ENCODE measurements at places on chromosomes 4 and X. TPM values are rescaled to one million over a fixed set of nuclear protein-coding genes. Genes with fewer than 3 reads are reported as not detected.

Gene USP26
- not detected for polyA plus RNA-seq

Gene MSX1
- 9.2 TPM for polyA plus RNA-seq

Gene CORIN
- 0.07 TPM for polyA plus RNA-seq

Gene BTC
- polyA plus RNA-seq, result 0.04 TPM

Gene THAP9
- polyA plus RNA-seq, result 0.99 TPM

Gene CFI
- polyA plus RNA-seq, result 6.5 TPM

Gene GUCY1B1
- 1.7 TPM for polyA plus RNA-seq

Gene HPGDS
- not detected for polyA plus RNA-seq

Gene EPHA5
- polyA plus RNA-seq, result 0.25 TPM

Gene PPP1R2C
- not detected for polyA plus RNA-seq

Gene ZCCHC12
- polyA plus RNA-seq, result 0.10 TPM

DNA sequence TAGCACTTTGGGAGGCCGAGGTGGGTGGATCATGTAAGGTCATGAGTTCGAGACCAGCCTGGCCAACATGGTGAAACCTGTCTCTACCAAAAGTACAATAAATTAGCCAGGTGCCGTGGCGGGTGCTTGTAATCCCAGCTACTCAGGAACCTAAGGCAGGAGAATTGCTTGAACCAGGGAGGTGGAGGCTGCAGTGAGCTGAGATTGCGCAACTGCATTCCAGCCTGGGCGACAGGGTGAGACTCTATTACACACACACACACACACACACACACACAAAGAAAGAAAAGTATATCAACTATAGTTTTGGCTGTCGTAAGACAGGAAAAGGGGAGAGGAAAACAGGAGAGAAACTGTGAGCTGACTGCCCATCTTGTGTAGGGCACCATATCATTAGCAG lies 171.7 kb downstream of the ADAMTS3 start:
- DNase-seq, result no peak

- DNase-seq, result no peak
Measured at GRCh38 chr4:105714071-105714521, 5.5 kb downstream of the GSTCD start.

DNA sequence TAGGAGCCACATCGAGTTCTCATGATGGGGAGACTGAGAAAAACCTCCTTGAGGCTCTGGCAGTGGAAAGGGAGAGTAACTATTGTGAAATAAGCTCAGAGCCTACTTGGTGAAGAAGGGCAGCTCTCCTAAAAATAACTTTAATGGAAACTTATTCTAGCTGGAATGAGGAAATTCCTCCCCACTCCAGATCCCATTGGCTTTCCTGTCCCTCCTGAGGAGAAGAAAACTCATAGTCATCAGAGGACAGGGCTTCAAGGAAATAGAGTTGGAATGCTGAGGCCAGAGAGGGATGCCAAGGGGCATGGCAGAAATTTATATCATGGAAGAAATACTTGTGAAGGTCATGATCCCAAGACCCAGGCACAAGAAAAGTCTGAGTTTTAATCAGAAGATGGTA lies 70.7 kb upstream of the TAPT1 start:
- DNase-seq, result no peak

DNA sequence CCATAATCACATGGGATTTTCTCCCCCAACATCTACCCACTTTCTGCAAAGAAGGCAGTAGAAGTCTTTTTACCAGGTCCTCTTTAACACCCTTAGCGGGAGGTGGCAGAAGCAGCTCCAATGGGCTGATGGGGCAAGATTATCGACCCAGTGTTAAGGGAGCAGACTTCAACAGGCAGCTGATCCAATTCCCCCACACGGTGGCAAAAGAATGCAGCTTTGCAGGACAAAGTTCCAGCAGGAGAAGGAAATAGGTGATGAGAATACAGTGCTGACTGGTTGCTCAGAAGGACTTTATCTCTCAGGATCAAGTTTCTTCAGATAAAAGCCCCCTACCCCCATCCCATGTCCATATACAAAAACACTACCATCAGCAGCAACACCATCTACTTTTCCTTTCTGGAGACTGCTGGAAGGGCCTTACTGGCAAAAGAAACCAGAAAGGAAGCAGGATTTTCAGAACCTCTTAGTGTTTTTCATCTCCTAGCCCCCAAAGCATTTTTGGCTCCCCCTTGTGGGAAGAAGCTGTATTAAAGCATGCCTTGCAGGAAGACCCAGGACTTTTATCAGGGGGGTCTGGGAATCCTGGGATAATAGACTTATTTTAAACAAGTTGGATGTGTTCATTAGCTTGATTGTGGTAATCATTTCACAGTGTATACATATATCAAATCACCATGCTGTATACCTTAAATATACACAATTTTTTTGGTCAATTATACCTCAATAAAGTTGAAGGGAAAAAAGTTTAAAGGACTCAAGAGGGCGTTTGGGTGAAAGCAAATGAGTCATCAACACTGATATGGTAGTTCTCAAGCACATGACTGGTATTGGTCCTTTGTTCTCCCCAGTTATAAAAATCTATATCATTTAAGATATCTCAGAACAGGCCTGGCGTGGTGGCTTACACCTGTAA lies 146.4 kb downstream of the GPC3 start:
- peak; percentile 30 for DNase-seq

DNA sequence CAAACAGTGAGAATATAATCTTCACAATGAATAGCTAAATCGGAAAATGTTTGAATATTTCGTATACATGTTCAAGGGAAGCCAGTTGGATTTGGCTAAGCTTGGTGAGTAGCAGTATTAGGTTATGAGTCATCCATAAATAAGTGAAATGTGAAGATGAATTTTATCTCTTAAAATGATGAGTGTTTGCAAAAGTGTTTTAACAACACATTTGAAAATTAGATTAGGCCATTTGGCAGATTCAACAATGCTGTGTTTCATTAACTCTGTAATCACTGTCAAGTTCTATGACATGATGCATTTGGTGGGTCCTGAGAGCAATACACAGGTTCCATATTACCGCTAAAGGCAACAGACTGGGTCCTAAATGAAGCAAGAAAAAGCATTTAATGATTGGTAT lies 301.9 kb upstream of the PRPS2 start:
- no peak for DNase-seq

- DNase-seq, result no peak
Measured at GRCh38 chr4:104022831-104023230, 303.0 kb upstream of the TACR3 start.

GRCh38 chrX:138704596-138704995 lies 6.9 kb downstream of the FGF13 start:
- no peak for DNase-seq

- DNase-seq, result no peak
Measured at GRCh38 chrX:71052721-71053120, 15.4 kb downstream of the SNX12 start.

- no peak for DNase-seq
Measured at GRCh38 chr4:160193787-160194186, 1090.9 kb downstream of the RAPGEF2 start.

GRCh38 chrX:9794495-9794894 lies 8.3 kb downstream of the SHROOM2 start:
- DNase-seq, result no peak

- no peak for DNase-seq
Measured at GRCh38 chr4:11355226-11355625, 73.5 kb downstream of the HS3ST1 start.

- no peak for DNase-seq
Measured at GRCh38 chrX:40484408-40485091, 96.2 kb upstream of the ATP6AP2 start.

DNA sequence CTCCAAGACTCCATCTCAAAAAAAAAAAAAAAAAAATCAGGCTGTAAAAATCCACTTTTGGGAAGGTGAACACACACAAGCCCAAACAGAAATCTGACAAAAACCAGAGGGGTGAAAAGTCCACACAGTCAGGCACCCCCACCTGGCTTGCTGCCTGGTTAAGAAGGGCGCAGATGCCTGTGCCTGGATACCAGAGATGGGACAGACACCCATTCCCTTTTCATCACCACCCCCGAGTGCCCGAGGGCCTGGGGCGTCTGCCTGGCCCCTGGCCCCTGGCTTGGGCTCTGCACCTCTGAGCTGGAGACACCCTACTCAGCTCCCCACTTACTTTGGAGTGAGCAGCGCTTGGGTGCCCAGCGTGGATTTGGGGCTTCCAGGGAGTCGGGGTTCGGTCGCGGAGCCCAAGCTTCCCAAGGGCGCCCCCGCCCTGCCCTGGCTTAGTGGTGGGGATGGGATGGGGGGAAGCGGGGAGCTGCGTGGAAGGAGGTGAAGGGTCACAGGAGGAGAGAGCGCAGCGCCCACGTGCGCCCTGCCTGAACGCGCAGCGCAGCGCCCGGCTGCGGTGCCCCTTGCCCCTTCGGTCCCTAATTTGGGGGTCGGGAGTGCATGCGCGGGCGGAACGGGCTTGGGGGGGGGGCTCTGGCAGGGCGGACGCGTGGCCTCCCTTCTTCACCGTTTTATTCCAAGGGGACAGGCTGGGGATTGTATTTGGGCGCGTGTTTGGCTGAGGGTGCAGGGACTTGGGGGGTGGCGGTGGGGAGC lies 11.3 kb downstream of the SHOX start:
- DNase-seq, result no peak

- no peak for DNase-seq
Measured at GRCh38 chrX:81336455-81337152, 134.7 kb downstream of the SH3BGRL start.

GRCh38 chr4:24743206-24743605 lies 52.2 kb upstream of the SOD3 start:
- DNase-seq, result no peak

- no peak for DNase-seq
Measured at GRCh38 chr4:95038791-95039190, 281.0 kb downstream of the BMPR1B start.

DNA sequence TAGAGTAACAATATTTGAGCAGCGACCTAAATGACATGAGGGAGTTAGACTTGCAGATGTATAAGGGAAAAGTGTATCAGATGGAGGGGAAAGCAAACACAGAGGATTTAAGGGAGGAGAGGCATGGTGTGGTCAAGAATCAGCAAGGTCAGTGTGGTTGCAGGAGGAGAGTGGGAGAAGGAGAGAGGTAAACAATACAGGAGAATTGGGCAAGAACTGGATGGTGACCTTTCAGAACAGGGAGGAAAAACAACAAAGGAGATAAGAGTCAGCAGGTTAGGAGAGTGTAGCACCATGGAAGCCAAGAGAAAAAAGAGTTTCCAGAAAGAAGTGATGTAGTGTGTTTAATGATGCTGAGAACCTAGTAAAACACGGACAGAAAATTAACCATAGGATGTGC lies 178.5 kb downstream of the PAPSS1 start:
- no peak for DNase-seq

GRCh38 chr4:118999919-119000318 lies 111.3 kb downstream of the SYNPO2 start:
- DNase-seq, result no peak

- DNase-seq, result no peak
Measured at GRCh38 chr4:31467781-31468180, 747.6 kb downstream of the PCDH7 start.
